ENCODE measurements at places on chromosomes 4 and X.

GRCh38 chr4:184143770-184144564 is 73.7 kb downstream of the ENPP6 start:
- DNase-seq: peak; percentile 59

DNA sequence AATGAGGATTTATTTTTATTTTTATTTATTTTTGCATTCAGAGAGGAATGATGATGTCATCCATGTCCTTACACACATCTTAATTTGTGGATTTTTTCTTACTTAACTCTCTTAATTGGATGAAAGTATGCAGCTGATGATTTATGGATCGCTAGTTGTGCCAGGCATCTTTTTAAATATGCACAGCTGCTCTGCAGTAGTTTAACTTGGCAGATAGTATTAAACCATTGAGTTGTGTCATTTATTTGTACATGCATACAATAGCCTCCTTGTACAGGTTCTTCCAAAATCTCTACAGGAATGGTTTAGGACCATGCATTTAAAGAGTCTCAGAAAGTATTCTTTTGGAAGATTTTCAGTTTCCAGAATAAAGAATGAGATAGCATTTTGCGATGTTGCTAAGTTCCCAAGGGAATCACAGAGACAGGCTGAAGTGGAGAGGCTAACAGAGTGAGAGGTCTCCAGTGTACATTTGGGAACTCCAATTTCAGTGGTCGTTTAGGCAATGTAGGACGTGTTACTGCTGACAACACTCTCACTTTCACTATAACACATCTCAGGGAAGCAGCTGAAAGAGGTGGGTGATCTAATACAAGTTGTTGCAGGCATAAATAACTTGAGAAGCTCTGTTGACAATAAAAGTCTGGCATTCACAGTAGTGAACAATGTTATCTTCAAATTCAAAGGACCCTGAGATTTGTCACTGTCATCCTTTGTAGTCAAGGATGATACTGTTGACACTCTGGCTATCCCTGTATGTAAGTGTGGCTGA is 49.9 kb upstream of the SCRG1 start:
- DNase-seq: no peak

GRCh38 chr4:175308236-175308635 is 390.1 kb downstream of the ADAM29 start:
- no peak for DNase-seq

DNA sequence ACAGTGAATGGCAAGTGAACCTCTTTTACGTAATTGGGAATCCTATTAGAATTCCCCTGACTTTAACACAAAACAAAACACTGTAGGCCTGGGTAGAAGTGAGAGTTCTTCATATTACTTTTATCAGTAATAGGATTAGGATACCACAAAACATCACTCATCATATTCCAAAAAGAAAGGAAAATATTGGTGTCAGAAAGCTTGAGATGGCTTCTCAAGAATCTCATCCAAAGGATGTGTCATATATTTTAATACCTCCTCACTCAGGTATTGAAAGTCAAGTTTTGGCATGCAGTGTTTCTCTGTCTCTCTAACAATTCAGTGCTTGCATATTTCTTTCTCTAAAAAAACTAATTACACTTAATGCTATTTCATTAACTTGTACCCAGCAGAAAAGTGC is 173.2 kb downstream of the PDGFC start:
- DNase-seq: no peak

GRCh38 chr4:36173905-36174304 is 70.4 kb downstream of the ARAP2 start:
- DNase-seq: no peak

DNA sequence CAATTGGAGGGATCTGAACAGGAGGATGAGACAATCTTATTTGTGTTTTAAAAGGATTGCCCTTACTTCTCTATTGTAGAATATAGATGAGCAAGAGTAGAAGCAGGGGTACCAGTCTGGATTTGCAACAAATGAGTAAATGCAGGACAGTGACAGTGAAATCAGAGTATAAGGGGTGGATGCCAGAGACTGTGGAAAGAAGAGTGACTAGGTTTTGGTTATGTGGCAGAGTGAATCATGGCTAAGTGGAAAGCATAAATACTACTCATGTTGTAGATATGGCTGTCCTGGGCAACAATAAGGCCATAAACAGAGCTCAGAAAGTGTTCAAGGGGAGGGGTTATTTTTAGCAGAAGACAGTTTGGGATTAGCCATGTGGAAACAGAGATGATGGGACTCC is 6.0 kb upstream of the VSIG4 start:
- no peak for DNase-seq

DNA sequence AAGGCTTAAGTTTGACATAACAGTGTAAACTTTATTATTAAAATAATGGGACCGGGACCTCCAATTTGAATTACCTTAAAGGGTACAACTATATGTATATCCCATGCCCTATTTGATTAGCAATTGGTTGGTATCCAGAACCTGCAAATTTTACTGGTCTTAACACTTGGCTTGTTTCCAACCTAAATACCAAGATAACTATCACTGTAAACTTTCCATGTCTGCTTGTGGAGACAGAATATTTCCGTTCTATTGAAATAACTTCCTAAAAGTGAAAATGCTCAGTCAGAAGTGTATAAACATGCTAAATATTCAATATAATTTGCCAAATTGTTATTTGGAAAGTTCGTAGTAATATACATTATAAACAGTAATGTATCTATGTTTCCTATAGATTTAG is 154.0 kb downstream of the TMEM47 start:
- no peak for DNase-seq

DNA sequence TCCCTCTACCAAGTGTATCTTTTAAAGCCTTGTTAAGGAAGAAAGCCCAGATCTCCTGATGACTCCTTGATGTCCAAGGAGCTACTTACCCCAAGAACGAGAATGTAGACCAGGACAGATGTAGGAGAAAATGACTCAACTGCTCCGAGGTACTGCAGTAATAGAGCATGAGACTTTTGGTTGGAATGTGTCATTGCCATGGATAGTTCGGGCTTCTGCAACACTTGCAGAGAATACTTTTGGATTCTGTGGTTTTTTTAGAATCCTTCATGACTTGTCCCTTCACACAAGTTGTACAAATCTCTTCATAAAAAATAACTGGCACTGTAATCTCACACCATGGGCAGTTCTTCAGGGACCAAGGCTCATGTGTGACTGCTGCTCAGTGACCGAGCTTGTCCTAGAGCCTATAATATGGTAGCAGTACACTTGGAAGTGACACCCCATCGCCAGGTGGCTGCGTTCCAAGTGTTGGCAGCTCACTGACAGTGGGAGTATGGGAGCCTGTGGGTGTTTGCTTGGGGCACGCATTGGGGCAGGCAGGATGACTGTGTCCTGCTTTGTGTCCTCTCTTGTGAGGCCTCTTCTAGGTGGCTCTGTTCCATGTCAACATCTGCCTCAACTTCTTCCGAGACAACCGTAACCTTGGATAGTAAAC is 87.9 kb upstream of the WDR1 start:
- no peak for DNase-seq

GRCh38 chr4:147138171-147138570 is 192.5 kb upstream of the TTC29 start:
- DNase-seq: no peak

DNA sequence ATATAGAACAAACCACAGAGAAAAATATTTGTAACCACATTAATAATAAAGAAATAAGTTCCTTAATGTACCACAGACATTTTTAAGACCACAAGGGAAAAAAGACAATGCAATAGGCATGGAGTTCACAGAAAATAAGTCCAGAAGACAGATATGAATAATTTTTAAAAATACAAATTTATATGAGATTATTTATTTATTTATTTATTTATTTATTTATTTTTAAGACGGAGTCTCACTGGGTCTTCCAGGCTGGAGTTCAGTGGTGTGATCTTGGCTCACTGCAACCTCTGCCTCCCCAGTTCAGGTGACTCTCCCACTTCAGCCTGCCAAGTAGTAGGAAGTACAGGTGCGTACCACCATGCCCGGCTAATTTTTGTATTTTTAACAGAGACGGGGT is 53.7 kb downstream of the THAP9 start:
- no peak for DNase-seq
